ENCODE measurements at places on chromosomes 3 and 15.
A peak's percentile ranks its signal among the peaks of the same experiment; 100 is the strongest.

- peak; percentile 73 for ATAC-seq
Observed at GRCh38 chr3:127710155-127710941, 37.6 kb downstream of the ABTB1 start.

- no peak for ATAC-seq
Observed at GRCh38 chr3:114451561-114452018, 157.8 kb downstream of the TIGIT start.

GRCh38 chr3:73141525-73141924, 80.1 kb downstream of the EBLN2 start:
- ATAC-seq: no peak

DNA sequence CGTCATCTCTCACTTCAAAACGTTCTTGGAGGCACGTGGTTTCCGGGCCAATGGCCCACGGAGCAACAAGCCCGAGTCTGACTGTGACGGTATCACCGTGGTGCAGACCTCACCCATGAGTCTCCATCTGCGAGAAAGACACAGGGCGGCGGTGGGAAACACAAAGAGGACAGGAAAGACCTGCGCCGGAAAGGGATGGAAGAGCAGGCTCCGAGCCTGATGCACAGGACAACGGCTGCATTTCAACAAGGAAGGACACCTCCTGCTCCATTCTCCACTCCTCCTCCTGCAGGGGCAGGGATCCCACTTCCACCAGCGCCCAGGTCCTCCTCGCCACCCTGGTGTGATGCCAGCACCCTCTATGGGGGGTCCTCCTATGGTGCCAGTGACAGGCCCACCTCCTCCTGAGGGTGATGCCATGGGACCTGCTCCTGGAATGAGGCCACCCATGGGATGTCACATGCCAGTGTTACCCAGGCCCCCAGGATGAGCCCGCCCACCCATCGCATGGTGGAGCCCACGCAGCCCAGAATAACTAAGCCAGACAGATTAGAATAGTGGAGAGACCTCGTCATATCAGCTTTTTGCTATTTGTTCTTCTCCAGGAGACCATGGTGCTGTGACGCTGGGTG, 73.0 kb upstream of the PCSK6 start:
- no peak for ATAC-seq

- no peak for ATAC-seq
Observed at GRCh38 chr15:89429986-89430385, 66.4 kb downstream of the RHCG start.
